Adrenal gland (tissue), 19 donors: ENCODE measurements at places on chromosomes 3 and 15. TPM values are rescaled to one million over a fixed set of nuclear protein-coding genes. Genes with fewer than 3 reads are reported as not detected.

DNA sequence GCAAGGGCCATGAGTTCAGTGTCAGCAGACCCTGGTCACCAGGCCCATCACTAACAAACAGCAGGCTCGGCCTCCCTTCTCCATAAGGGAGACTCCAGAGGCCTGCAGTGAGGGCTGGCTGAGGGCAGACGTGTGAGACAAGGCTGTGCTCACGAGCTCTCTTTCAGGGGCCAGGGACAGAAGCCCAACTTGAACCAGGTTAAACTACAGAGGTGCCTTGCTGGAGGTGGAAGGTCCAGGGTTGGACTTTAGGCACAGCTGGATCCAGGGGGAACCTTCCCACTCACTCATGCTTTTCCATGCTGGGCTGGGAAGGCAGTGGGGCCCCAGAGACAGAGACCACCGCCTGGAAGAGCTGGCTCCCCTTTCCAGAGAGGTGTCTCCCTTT is 19.0 kb downstream of the CFAP100 start:
- no peak overlapping the region for H3K27ac ChIP-seq
- H3K4me1 ChIP-seq: no peaks in the 10 kb centered on the region
- H3K27me3 ChIP-seq: peaks cover 20% of the 10 kb centered on the region
- H3K36me3 ChIP-seq: no peaks in the 10 kb centered on the region

DNA sequence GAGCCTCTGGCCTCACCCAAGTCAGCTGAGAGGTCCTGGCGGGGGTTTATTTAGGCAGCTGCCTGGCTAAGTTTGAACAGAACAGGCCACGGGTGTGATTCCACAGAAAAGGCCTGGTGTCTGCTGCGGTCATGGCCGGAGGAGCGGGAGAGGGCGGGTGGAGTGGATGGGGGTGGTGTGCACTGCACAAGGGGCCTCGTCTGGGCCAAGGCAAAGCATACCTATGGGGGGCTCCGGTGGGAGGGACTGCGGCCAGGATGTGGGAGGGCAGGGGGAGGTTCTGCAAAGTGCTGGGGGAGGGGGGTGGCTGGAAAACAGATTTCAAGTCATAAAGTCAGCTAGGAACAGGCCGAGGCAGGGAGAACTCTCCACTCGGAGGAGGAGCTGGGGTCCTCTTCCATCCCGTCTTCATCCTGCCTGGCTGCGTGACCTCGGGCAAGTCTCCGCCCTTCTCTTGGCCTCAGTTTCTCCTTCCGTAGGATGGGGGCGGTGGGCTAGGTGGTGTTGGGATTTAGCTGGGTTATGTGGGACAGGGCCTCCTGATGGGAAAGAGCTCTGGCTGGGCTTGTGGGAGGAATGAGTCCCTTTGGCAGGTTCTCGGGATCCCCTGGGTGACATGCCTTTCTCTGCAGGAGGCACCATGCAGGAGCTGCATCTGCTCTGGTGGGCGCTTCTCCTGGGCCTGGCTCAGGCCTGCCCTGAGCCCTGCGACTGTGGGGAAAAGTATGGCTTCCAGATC is 878 bp downstream of the ISLR start:
- no peaks in the 10 kb centered on the region for H3K36me3 ChIP-seq
- H3K4me3 ChIP-seq: no peak overlapping the region

- peaks cover 3% of the 10 kb centered on the region for H3K4me1 ChIP-seq
- no peak for DNase-seq
- no peak overlapping the region for H3K27ac ChIP-seq
- H3K36me3 ChIP-seq: no peaks in the 10 kb centered on the region
These were observed 1.1 kb upstream of the PARP15 start for GRCh38 chr3:122576174-122576940.

GRCh38 chr3:55608301-55608937 is 121.3 kb upstream of the WNT5A start:
- no peaks in the 10 kb centered on the region for H3K4me1 ChIP-seq
- no peak overlapping the region for H3K27ac ChIP-seq
- no peak for DNase-seq
- H3K36me3 ChIP-seq: no peaks in the 10 kb centered on the region

DNA sequence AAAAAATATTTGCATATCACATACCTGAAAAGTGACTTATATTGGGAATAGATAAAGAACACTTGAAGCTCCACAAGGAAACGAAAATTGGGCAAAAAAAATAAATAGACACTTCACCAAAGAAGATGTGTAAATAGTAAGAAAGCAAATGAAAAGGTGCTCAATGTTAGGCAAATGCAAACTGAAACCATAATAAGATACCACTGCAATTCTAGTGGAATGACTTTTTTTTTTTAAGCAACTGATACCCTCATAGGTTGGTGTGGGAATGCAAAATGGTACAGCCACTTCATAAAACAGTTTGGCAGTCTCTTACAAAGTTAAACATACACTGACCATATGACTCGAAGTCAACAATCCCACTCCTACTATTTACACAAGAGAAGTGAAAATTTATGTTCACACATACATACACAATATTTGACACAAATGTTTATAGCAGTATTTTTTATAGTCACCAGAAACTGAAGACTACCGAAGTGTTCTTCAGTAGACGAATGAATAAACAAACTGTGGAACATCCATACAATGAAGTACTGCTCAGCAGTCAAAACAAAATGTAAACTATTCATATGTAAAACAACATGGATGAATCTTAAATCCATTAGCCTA is 176.3 kb downstream of the ZMAT3 start:
- no peak overlapping the region for H3K27ac ChIP-seq
- H3K4me1 ChIP-seq: no peaks in the 10 kb centered on the region
- no peak for DNase-seq
- no peak overlapping the region for H3K4me3 ChIP-seq
- no peaks in the 10 kb centered on the region for H3K36me3 ChIP-seq

ZKSCAN7 gene
- 3.6 TPM for polyA plus RNA-seq

DNA sequence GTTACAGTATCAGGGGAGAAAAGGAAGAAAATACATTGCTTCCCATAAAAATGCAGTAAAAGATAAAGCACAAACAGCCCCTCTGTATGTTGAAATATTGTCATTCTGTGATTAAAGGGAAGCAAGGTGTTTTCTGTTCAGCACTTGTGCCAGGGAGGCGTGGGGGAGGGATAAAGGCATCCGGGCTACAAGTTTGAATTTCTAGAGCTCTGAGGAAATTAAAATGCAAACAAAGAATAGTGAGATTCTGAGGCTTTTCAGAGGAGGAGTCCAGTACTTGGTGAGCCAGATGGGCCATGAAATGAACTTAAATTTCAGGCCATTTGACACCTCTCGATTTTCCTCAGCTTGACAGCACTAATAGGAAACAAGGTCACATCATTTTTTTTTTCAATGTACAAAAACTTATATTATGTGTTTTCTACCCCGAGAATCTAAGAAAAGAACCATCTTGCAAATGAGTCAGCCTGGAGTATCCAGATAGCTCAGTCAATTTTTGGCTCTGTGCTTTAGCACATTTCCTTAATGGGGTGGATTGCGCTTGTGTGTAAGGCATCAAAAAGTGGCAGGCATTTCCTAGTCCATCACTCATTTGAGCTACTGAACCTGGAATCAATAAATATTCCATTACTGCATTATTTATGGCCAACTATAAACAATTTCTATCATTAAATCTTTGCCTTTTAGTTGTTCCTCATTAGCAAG is 640.8 kb upstream of the TBL1XR1 start:
- H3K27ac ChIP-seq: no peak overlapping the region
- no peaks in the 10 kb centered on the region for H3K36me3 ChIP-seq
- no peak overlapping the region for H3K4me3 ChIP-seq
- no peak for DNase-seq
- H3K4me1 ChIP-seq: peaks cover 3% of the 10 kb centered on the region

- H3K4me1 ChIP-seq: peaks cover 31% of the 10 kb centered on the region
- peak; percentile 53 for DNase-seq
- no peaks in the 10 kb centered on the region for H3K27me3 ChIP-seq
- H3K36me3 ChIP-seq: no peaks in the 10 kb centered on the region
These were observed 6.6 kb upstream of the MUSTN1 start for GRCh38 chr3:52841211-52841980.

CA12 gene
- 0.37 TPM for polyA plus RNA-seq

HRG gene
- not detected for polyA plus RNA-seq

DNA sequence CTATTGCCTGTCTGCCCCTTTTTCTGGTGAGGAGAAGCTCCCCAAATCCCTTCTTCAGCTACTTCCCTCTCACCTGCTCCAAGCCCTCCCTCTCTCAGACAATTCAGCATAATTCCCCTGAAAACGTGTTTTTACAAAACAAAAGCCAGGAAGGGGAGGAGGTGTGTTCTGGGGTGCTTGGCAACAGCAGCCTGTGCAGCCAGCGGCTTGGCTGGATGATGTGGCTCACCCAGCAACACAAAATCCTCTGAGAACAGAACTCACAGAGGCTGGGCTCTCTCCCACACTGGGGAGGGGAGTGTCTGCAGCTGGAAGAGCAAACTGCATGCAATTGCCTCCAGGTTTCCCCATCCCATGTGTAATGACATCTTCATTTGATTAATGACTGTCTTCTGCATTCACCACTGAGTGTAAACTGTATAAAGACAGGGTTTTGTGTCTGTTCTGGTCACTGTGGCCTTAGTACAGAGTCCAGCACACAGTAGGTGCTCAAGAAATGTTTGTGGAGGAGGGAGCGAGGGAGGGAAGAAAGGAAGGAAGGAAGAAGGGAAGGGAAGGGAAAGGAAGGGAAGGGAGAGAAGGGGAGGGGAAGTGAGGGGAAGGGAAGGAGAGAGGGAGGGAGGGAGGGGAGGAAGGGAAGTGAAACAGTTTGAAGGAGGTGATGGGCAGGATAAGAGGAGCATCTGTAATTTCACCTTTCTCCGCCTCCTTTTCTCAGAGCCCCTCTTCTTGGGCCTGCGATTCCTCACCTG is 70.1 kb upstream of the GLCE start:
- no peaks in the 10 kb centered on the region for H3K4me1 ChIP-seq
- no peak overlapping the region for H3K27ac ChIP-seq
- peak; percentile 62 for DNase-seq
- no peaks in the 10 kb centered on the region for H3K27me3 ChIP-seq
- no peaks in the 10 kb centered on the region for H3K36me3 ChIP-seq
- no peak overlapping the region for H3K4me3 ChIP-seq

CRABP1 gene
- polyA plus RNA-seq: 0.80 TPM

DNA sequence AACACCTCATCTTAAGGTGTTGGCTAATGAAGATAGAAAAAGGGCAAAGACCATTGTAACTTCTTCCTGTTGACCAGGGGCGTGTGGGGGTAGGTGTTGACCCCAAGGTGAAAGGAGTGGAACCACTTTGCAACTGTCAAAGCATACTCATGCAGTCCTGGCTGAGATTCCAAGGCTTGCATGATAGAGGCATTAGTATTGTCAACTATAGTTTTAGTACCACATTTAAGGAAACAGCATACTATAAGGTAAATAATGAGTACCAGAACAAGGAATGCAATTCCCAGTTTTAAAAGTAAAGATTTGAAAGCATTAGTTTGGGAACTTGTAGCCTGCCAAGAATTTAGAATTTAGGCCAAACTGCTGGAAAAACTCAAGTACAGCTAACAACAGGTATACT is 27.8 kb upstream of the ADGRG7 start:
- H3K27ac ChIP-seq: no peak overlapping the region
- no peak overlapping the region for H3K4me3 ChIP-seq
- DNase-seq: no peak
